ENCODE measurements at places on chromosomes 1 and 21. TPM values are rescaled to one million over a fixed set of nuclear protein-coding genes. Genes with fewer than 3 reads are reported as not detected.

- DNase-seq = no peak
Observed at GRCh38 chr1:33712186-33712585, 151.7 kb upstream of the HMGB4 start.

DNA sequence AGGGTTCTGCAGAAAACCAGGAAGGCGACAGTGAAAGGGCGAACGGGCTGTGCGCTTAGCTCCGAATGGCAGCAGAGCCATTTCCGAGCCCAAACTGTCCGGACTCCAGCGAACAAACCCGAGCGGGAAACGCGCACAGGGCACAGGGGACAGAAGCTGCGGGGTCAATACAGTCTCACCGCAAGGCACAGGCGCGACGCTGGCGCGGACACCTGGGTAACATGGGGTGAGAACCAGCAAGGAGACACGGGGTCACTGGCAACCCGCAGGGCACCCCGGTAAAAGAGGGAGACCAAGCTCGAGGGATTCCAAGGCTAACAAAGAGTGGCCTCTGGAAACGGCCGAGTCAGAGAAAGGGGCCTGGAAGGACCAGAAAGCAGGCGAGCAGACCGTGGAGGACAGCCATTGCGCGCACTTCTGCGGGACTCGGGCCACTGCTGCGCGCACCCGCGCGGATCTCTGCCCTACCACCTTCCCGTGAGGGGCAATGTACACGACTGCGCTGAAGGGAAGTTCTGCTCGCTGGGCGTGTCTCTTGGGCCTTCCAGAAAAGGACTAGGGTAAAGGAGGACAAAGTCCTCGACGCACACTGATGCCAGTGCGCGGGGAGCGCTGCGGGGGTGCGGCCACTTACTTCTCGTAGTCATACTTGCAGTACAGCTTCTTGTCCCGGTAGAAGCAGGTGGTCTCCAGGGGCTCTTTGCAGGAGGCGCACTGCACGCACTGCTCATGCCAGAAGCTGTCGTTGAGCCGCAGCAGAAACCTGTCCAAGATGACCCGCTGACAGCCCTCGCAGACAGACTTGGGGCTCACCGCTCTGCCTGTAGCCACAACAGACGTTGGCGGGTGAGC lies 3.8 kb downstream of the LMX1A start:
- DNase-seq = no peak

DNA sequence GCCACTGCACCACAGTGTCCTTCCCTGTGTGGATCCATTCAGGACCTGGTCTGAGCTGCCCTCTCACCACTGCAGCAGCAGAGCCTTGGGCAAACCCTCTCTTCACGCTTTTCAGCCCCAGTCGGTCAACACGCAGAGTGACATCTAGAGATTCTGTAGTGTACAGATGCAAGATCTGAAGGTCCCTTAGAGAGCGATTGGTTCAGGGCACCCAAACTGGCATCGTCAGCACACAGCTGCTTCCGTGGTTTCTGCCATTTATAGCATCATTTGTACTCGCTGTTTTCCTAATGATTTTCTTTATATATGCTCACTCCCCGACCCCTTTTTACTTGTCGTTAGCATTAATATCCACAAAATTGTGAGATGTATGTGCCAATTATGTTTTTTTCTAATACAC lies 1.5 kb upstream of the ASCL5 start:
- no peak for DNase-seq

- no peak for DNase-seq
Observed at GRCh38 chr1:192849442-192849841, 40.6 kb downstream of the RGS2 start.

DNA sequence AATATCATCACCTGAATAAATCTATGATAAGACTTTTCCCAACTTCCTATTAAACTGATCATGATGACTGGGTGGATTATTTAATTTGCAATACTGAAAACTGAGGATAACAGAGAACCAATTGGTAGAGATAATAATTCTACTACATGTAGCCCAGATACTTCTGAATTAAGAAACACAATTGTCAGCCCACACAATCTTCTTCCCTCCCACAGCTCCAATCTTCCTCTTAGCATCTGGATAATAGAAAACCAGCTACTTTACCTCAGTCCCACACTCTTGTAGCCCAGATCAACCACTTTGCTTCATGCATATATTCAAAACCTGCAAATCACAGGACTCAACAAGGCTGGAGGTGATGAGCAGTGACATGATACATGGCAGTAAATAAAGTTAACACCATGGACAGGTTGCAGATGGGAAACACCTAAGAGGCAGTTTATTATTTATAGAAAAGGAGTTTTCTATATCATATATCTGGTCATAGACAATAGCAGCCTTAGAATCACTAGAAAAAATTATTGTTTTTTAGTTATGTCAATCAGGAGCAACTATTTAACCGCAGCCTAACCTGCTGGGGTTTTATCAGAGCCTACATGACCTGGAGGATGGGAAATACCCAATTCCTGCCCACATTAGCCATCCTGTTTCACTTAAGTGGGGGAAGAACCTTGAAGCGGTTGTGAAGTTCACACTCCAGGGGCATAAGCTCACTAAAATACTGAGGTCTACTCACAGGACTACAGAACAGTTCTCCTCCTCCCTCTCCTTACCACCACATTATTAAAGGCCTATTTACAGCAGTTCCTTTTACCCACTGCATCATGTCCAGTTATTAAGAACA lies 16.7 kb downstream of the FRRS1 start:
- DNase-seq = no peak

- DNase-seq = peak; percentile 50
Observed at GRCh38 chr1:204207136-204207616, 6.6 kb downstream of the GOLT1A start.

- DNase-seq = no peak
Observed at GRCh38 chr1:53324728-53325297, 3.1 kb downstream of the LRP8 start.

GRCh38 chr1:64917328-64917861 lies 49.0 kb downstream of the JAK1 start:
- DNase-seq = no peak

DNA sequence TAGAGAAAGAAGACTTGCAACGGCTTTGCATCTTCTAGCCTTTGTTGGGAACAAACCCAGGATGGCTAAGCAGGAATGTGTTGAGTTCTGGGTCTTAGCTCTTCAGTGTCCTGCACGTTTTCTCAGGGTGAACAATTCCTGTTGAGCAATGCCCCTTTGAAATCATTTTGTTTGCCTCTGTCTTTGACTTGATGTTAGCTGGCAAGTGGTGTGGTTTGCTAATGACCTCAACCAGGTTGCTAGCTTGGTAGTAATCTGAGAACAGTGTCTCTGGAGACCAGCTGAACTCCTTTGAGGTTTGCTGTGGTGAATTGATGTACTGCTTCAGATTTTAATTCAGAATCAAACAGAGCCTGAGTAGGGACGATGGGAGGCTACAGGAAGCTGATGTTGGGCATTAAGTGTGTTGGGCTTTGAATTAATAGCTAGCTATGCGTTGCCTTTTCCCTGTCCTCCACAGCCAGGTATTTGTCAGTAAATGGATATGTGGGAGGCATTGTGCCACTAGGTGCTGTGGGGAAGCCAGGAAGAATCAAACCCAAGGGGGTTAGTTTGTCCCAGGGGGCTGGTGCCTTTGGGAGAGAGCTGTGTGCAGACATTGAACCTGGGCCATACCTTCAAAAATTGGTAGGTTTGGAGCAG lies 23.3 kb upstream of the SRSF10 start:
- no peak for DNase-seq

DNA sequence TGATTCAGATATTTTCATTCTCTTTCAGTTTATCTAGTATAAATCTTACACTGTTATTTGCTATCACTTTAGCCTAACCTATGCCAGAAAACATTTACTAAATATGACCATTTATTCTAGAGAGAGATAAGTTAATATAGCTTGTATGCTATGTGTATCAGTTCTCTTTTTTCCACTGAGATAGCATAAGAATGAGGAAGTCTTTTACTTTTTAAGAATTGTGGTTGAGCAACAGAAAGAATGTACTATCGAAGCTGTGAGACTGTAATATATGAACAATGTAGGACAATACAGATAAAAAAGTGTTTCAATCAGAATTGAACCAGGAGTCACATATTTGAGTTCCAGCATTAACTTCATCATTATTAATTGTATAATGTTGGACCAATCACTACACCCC lies 479.9 kb upstream of the PLXNA2 start:
- no peak for DNase-seq

- DNase-seq = no peak
Observed at GRCh38 chr1:59674595-59674994, 140.2 kb upstream of the HOOK1 start.

DNA sequence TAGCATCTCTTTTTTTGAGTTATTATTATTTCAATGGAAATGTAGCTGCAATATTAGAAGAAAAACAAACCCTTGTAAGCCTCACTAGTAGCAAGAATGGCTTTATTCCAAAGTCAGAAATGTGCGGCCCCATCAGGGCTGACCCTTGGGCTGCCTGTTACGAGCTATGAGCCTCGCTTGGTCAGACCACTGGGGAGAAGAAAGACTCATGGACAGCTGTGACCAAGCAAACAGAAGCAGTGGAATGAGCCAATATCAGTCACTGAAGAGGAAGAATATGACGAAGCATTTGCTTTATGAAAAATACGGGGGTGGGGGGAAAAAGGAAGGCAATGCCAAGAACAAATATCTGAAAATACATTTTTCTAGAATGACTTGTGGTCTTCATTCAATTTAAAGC lies 504.5 kb downstream of the LMO4 start:
- peak; percentile 74 for DNase-seq

DNA sequence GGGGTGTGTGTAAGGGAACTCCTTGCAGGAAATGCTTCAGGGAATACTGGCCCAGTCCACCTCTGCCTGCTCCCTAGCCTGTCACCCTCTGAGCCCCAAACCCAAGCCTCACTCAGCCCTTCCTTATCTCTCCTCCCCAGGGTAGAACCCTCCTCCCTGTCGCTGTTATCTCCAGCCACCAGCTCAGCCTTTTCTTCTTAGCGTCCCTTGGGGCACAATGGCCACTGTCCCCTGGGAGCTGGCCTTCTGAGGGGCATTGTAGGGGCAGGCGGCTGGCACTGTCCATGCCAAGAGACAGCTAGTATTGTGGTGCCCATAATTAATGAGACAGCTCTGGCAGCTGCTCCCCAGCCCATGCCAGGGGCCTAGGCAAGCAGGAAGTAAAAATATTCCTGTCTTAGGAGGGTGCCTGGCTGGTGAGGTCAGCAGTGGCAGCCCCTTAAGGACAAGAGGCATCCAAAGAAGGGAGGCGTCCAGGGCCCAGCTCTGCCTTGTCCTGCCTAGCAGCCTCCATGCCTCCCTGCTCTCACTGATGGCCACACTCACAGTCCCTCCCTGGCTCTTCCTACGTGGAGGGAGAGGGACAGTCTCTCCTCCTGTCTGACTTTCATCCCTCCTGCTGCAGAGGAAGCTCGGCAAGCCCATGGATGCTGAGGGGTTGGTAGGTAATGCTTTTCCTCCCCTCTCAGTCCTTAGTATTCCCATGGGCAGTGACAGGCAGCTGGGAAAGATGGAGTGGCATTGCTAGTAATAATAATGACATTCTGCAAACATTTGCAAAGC lies 37.5 kb downstream of the KCNQ4 start:
- DNase-seq = no peak

GRCh38 chr21:45590726-45591618 lies 48.7 kb upstream of the SLC19A1 start:
- DNase-seq = no peak

DNA sequence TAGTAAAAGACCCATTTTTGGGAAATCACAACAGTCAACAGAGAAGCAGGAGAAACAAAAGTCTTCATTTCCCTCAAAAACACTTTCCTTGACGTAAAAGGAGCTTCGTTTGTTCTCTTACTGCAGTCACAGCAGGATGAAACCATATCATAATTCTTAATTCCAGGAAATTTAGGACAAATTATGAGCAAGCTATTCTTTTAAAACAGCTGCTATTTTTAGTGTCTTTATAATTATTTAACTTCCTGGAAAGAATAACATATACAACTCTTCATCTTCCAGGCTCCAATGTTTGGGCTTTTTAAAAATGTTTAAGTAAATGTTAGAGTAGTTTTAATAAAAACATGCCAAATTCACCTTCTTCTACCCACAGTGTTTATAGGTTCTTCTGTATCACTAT lies 563.5 kb downstream of the LTN1 start:
- no peak for DNase-seq

DNA sequence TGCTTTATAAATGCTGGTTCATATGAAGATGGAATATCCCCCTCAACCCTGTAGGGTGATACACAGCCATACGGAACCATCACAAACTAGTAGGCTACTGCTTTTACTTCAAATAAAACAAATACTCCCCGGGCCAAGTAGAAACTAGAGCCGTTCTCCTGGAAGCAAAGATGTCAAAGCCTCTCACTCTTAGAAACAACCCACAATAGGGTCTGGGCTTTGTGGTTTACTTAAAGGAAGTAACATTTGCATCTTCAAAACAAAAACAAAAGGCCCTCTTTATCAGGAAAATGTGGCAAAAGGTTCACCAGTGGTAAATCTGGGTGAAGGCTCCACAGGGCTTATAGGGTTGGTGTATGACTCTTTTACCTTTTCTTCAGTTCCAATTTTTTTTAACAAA lies 49.8 kb downstream of the HLCS start:
- no peak for DNase-seq

DNA sequence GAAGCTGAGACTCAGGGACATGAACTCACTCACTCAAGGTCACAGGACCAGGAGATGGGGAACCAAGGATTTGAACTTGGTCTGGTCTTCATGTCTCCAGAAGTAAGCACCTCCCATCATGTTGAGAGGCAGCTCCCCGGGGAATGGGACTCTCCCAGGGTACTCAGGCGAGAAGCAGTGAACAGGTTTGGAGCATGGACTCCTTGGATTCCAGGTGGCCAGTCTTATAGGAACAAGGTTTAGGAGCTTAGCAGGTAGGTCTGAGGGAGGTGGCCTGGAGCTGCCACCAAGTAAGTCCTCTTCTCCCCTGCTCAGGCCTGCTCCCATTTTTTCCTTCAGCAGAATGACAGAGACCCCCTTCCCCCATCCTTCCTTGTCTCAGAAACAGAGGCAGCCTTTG lies 14.9 kb upstream of the ARHGEF10L start:
- DNase-seq = no peak

GRCh38 chr1:160720356-160721085 lies 8.9 kb upstream of the CD48 start:
- DNase-seq = no peak

- peak; percentile 51 for DNase-seq
Observed at GRCh38 chr1:1359664-1360468, 1.5 kb upstream of the MXRA8 start.

DNA sequence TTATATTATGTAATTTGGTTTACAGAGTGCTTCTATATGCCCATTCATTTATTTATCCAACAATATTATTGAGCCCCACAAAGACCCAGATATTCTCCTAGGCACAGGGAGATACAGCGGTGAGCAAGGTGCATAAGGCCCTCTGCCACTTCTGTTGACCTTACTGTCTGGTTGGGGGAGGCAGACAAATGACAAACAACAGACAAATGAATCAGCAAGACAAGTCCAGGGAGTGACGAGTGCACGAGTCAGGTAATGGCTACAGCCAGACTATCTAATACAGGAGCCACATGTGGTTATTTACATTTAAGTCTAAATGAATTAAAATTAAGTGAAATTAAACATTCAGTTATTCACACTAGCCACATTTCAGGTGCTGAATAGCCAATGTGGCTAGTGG lies 22.0 kb upstream of the BCAR3 start:
- no peak for DNase-seq

GRCh38 chr1:93288558-93288957 lies 57.1 kb upstream of the DR1 start:
- no peak for DNase-seq

Gene CFAP107
- 0.64 TPM for polyA plus RNA-seq

Gene FGR
- polyA plus RNA-seq = 1.6 TPM

Gene LCE1E
- not detected for polyA plus RNA-seq

Data from renal cortex interstitium (tissue), 15 donors.